ENCODE measurements at places on chromosomes 3 and 15.

DNA sequence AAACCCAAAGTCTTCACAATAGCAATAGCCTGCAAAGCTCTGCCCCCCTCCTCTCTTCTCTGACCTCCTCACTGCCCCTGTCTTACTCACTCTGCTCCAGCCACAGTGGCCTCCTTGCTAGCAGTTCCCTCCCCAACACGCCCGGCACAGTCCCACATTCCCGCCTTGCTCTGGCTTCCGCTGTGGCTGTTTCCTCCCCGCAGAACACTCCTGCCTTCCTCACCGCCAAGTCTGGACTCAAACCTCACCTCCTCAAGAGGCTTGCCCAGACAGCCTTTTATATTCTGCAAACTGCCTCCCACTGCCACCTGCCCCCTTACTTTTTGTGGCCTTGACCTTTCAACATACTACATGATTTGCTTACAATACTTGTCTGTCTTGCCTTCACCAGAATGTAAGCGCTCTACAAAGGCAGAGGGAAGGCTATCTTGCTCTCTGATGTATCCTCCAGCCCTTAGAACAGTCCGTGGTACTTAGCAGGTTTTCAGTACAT, 406 bp upstream of the MPI start:
- no peak for DNase-seq

DNA sequence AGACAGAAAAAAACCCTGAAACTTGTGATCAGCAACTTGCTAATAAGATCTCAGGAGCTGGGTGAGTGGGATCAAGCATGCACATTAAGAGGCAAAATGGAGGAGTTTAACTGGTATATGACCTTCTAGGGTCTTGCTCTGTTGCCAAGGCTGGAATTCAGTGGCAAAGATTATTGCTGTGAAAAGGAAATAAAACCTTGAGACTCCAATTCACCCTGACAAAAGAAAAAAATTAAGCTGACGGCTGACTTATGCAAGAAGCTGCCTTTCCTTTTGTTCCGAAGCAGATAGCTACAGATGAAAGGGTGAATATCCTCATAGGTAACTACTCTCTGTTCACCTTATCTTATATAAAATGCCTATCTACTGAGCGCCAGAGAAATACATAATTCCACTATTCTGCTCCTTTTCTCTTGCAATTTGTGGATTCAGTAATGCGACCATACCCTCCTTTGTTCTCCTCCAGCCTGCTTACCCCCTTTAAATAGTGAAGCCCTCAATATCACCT, 68.9 kb downstream of the HERC1 start:
- no peak for DNase-seq

DNA sequence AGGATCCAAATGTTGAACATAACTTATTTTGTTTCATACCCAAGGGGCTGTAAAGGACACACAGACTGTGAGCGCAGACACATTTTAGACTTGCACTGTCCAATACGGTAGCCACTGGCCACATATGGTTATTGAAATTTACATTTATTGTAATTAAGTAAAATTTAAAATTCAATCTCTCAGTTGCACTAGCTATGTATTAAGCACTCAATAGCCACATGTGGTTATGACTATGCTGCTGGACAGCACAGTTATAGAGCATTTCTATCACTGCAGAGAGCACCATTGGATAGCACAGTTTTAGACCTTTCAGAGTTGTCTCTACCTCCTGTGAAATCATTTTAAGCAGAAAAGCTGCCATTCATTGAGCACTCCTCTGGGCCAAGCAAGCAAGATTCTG, 204.3 kb downstream of the ADAMTS9 start:
- DNase-seq = no peak

GRCh38 chr3:39542588-39542988, 75.1 kb downstream of the MOBP start:
- DNase-seq = no peak

GRCh38 chr15:70453238-70453637, 310.1 kb downstream of the UACA start:
- no peak for DNase-seq

DNA sequence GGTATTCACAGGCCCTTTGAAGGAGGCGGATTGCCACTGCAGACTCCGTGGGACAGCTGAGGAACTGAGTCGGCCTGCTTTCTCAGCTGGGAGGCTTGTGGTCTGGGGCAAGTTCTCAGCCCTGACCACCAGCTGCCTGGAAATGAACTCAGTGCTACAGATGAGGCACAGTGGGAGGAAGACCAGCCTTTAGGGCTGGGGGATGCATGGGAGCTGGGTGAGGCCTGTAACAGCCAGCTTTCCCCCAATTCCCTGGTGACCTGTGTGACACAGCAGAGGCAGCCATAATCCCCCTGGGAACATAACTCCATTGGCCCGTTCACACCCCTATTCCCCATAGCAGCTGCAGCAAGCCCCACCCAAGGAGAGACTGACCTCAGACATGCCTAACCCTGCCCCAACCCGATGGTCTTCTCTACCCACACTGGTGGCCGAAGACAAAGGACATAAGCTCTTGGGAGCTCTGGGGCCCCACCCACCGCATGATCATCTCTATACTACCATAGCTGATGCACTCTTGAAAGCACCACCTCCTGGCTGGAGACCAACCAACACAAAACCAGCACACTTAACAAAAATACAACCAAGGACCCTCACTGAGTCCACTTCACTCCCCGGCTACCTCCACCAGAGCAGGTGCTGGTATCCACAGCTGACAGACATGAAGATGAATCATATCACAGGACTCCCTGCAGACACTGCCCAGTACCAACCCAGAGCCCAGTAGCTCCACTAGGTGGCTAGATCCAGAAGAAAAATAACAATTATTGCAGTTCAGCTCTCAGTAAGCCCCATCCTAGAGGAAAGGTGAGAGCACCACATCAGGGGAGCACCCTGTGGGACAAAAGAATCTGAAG, 24.9 kb downstream of the ZMAT3 start:
- no peak for DNase-seq

GRCh38 chr3:66450390-66451022, 50.3 kb downstream of the LRIG1 start:
- DNase-seq = peak; percentile 81

DNA sequence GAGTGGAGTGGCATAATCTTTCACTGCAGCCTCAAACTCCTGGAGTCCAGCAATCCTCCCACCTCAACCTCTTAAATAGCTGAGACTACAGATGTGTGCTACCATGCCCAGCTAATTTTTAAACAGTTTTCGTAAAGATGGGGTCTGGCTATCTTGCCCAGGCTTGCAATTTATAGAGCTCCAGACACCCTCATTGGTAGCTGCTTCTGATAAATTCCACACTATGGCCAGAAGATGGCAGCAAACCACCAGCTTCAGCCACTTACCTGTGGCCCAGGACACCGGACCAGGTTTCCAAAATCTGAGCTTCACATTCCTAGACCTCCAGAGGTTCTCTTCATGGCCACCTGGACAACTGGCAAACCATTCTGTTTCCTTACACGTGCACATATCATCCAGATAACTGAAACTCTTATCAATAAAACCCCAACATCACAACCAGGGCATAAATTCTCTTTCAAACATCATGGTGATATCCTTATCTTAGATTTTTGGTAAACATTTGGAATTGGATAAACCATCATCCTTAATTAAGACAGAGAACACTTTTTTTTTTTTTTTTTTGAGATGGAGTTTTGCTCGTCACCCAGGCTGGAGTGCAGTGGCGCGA, 28.9 kb downstream of the FBXW12 start:
- peak; percentile 66 for DNase-seq

DNA sequence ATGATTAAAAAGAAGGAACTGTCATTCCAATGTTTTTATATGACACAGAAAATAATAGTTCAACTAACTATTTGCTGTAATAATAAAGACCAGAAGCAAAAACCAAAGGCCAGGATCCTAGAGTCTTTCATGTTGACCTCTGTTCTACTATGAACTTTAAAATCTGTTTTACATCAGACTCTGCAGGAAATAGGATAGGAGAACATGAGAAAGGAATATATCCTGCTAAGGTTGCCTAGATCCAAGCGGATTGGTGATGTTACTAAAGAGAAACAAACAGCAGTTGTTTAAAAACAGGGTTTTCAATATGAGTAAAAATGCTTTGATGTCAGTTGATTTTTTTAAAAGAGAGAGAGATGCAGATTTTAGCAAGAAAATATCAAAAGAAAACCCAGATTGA, 549.6 kb downstream of the ZIC1 start:
- DNase-seq = no peak

GRCh38 chr3:94137377-94137776, 74.5 kb downstream of the NSUN3 start:
- DNase-seq = no peak

GRCh38 chr3:140092848-140093536, 158.0 kb downstream of the CLSTN2 start:
- DNase-seq = no peak

GRCh38 chr15:57221134-57221533, 155.2 kb upstream of the CGNL1 start:
- DNase-seq = no peak

- peak; percentile 85 for DNase-seq
These were observed 258.9 kb downstream of the PDZRN3 start for GRCh38 chr3:73365756-73366397.

DNA sequence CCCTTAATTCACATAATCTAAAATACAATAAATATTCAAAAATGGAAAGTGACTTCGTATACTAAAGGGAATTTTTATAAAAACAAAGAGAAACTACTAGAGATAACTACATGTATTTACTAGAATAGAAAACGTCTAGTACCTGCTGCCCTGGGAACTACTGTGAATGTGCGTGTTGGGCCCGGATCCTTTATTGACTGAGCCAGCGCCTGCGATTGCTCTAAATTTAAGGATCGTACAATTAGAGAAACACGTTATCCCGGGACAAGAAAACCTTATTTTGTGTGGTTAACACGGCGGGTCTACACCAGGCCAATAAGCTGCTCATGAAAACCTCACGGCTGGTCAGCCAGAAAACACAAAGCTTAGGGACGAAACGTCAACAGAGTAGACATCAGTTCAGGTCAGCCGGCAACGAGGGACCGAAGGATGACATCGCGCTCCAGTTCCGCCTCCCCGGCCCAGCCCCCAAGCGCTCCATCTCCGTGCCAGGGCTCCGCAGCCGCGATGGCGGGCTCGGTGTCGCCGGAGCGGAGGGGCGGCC, 555 bp downstream of the TM2D3 start:
- no peak for DNase-seq

DNA sequence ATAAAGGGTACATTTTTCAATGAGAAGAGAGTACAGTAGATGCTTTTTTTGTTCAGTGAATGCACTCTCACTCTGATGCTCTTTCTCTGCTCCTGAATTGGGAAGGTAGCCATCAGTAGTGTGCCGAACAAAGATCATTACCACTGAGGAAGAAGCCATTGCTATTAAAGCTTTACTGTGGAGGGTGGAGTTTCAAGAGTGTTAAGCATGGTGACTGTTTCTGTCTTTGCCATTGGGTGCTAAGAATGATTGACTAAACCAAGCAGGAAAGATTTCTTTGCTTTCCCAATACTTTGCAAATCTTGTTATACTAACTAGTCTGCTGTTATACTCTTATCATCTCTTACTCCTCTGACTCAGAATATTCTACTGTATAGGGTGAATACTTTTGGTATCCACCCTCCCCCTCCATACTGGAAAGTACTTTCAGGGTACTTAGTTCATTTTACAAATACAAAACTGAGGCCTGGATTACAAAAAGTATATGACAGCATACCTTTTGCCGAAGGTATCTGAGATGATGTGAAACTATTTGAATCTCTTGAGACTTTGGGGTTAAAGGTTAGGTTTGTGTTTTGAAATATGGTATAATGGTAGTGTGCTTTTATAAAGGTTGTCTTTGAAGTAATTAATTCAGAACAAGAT, 1.7 kb downstream of the RAB11A start:
- no peak for DNase-seq

DNA sequence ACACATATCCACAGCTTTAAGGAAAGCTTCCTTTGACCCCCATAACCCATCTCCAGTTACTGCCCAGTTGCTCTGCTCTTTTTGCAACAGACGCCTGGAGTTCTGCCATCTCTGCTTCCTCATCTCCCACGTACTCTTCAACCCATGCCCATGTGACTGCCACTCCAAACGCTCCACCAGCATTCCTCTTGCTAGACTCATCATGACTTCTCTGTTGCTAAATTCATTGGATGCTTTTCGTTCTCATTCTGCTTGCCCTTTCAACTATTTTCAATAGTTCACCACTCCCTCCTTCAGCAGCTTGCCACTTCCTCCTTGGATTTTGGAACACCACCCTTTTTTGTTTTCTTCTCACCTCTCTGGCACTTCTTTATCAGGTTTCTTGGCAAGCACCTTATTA, 2.7 kb upstream of the KNSTRN start:
- DNase-seq = no peak

GRCh38 chr3:181212271-181212670, 222.7 kb upstream of the DNAJC19 start:
- no peak for DNase-seq

DNA sequence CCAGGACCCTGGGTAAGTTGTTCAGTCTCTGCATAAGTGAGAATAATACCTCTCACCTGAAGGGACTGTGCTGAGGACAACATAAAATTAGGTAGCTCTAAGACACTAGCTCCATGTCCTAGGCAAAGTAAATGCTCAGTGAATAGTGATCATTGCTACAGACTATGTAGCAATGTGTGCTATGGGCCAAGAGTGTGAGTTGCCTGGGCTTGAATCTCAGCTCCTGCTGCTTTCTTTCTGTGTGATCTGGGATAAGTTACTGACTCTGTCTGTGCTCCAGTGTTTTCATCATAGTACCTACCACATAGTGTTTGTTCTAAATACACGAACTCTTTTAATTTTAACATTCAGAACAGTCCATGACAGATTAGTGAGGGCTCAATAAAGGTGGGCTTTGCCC, 81.1 kb upstream of the MFGE8 start:
- no peak for DNase-seq

DNA sequence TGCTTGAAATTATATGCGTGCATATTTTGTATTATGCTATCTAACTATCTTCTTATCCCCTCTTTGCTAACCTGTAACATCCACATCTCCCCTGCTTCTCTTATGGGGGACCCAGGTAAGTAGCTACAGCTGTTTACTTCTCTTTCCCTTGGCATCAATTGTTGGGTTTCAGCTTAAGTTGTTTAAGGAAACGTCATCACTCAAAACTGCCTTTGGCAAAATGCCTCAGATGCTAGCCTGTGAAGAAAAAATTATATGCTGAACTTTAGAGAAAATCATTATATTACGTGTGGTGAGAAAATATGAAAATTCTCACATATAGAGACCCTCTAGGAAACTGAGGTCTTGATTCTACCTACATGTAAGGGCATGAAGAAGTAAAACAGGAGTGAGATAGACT, 447.0 kb upstream of the NECTIN3 start:
- no peak for DNase-seq

DNA sequence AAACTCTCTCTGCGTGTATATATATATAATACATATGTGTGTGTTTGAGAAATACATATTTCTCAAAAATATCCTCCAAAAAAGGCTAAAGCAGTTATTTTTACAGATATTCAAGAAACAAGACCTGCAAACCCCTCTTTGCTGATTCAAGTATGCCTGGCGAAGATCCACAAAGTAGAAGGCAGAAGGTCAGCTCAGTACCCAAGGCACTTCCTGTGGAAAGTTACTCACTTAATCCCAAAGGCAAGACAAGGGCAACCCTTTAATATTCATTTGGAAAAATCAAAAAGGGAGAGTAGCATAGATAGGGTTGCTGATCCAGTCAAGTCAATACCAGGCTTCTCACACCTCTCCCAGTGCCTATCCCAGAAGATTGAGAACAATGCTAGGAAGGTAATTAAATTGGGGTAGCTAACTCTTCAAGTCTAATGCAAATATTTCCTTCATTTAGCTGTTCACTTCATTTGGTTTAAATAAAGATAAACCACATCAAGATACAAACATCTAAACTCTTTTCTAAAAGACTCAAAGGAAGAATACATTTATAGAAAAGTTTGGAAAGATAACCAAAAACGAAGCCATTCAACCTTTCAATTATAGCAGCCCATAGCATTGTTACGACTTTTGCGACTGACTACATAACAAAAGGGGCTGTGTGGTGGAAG, 7.2 kb downstream of the COX17 start:
- no peak for DNase-seq

Measured in globus pallidus (tissue), 1 donor.